Vagina (tissue), 2 donors: ENCODE measurements at places on chromosomes 6 and 20.

GRCh38 chr6:30614044-30614842, 2.8 kb downstream of the PPP1R10 start:
- DNase-seq, result no peak

DNA sequence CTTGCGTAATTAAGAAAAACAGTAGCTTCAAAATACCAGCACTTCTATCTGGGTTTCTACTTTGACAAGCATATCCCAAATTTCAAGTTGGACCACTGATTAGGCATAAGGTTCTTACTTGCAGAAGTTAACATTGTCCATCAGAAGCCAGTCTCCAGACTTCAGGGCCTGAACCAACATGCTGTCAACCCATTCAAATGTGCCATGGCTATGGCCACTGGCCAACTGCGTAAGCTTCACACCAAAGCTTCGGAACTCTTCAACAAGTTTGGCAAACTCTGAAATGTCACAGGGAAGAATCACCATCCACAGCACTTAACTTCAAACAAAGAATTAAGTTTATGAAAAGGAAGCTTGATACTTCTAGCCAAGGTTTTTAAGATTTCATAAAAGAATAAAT, 78.0 kb upstream of the LYRM2 start:
- no peak for DNase-seq

GRCh38 chr6:87093651-87094050, 1.3 kb downstream of the CGA start:
- no peak for DNase-seq

GRCh38 chr6:100768816-100769351, 112.2 kb downstream of the ASCC3 start:
- no peak for DNase-seq

DNA sequence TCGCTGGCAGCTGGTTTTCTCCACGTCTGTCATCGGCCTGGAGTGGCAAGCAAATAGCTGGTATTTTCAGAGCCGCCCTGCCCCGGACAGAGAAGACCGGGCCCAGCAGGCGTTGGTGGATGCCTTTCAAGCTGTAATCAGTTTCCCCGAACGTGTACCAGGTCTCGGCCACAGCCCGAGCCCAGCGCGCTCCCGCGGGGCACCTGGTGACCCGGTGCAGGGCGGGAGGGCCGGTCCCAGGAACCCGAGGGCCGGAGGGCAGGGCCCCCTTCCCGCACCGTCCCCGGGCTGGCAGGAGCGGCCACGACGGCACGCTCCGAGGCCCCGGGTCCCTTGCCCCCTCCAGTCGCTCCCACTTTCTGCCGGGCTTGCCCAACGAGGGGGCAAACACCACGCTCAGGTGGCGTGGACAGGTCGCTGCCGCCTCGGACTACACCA, 348 bp upstream of the PYGB start:
- DNase-seq, result no peak

DNA sequence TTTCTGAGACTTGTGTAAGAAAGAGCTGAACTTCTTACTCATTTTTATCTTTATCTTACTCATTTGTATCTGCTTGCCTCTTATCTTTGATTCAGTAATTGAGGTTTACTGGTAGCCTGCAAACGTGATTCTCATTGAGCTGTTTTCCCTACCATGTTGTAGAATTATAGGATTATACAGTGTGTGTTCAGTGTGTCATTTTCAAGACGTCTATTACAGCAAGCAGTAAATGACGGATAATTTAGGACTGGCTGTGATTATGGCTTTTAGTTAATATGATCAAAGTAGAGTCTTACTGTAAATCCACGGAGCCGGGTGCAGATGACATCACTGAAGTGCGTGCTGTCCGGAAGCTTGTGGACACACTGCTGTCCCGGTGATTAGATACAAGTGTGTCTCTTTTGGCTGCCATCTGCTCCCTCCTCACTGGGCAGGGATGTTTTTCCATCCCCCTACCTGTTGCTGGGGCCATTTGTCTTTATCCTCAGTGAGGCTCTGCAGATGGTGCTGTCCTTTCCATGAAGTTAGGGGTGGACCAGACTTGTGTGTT, 6.0 kb downstream of the NELFCD start:
- DNase-seq, result no peak

DNA sequence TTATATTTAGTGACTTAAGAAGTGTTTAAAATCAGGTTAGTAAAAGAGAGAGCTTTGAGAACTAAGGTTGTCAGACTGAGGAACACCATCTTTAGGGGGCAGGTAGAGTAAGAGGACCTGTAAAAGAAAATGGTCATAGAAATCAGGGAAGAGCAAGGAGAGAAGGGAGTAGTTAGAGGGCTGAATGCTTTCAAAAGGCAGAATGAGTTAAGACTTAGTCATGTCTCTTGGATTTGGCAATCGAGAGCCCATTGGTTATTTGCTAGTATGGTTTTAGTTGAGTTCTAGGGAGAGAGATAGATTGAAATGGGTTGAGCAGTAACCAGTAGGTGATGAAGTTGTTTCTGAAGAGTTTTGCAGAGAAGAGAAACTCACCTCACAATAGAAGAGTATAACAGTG, 51.1 kb downstream of the RALGAPB start:
- DNase-seq, result no peak

DNA sequence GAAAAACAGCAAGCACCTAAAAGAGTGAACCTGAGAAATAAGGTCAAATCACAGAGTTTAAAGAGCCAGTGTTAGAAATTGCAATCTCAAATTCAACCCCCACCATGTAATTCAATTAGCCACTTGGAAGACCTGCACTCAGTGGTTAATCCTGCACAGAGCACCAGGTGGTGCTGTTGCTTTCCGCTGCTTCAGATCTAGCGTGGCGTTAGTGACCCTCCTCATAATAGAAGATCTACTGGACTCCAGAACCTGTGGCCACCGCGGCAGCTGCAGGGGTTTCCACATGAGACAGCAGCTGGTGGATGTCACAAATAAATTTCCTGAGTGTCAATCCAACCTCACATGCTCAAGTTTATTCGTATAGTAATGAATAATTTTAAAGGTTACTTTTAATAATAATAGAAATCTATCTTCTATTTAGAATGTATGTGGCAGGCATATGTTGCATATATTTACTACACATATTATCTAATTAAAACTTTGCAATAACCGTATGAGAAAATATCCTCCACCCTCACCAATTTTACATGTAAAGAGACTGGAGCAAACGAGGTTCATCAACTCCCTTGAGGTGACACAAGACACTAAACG, 84.4 kb downstream of the SYNE1 start:
- DNase-seq, result no peak

DNA sequence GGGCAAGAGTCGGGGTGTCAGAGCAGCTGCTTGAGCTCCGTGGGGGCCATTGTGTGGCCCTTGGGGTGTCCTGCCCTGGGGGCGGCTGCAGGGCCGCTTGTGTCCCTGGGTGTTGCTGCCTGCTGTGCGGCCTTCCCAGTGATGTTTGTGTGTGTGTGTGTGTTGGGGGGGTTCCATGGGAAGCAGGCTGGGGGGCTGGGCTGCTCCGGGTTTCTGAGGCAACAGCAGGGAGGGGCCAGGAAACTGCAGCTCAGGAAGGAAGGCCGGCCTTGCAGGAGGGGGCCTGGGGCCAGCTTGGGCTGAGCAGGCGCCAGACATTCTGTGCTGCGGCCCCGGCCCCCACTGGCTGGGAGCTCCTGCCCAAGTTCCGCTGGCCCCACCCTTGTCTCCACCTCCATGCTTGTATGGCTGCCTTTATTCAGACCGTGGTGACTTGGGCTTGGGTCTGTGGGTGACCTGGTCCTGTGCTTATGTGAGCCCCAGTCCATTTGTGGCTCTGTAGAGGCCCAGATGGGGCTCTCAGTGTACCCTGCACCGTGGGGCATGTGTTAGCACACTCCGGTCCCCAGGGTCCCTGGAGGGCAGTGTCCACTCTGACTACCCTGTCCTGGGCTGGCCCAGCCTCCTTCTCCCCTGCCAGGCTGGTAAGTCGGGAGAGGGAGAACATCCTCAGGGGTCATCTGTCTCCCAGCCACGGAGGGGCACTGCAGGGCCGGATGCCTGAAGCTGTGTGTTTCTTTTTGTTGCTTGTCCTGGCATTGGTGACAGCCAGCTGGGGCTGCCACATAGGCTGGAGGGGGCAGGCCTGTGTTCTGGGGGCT, 4.6 kb upstream of the SOX18 start:
- DNase-seq, result no peak

GRCh38 chr6:20302702-20303251, 90.5 kb upstream of the MBOAT1 start:
- DNase-seq, result no peak

DNA sequence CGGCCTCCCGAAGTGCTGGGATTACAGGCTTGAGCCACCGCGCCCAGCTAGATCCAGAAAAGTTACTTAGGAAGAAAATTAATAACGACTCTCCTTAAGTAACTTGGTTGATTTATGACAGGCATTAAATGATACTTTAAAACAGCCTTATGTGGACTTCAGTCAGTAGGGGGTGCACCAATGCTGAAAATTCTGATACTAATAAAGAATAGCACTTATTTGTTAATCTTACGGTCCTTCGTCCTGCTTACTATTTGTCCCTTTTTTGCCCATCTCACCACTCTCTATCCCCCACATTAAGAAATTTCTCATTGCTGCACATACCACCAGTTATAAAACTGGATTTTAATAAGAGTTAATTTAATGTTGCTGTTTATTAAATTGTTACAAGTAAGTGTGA, 12.7 kb upstream of the PRELID3B start:
- DNase-seq, result no peak

GRCh38 chr20:53865901-53866793, 204.2 kb downstream of the BCAS1 start:
- no peak for DNase-seq

GRCh38 chr6:30789606-30790005, 45.3 kb upstream of the IER3 start:
- DNase-seq, result no peak

GRCh38 chr6:75094614-75095200, 111.1 kb downstream of the COL12A1 start:
- no peak for DNase-seq

GRCh38 chr6:107511511-107511993, 21.6 kb downstream of the SOBP start:
- no peak for DNase-seq

DNA sequence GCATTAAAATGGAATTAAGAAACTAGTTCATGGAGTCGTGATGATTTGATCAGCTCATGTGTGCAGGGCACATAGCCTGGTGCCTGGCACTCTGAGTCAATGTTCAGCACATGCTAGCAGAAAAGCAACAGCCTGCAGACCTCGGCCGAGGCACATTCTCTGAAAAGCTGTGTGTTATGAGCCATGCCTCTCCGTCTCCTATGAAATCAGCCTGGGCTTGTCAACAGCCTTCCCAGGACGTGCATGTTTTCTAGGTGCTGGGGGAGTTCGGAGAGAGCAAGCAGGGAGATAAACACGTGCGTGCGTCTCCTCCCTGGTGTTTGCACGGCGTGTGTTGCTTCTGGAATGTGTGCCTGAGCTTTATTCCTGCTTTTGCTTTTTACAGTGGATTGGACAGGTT, 207.8 kb upstream of the KCNG1 start:
- no peak for DNase-seq

- DNase-seq, result no peak
These were observed 69.7 kb downstream of the ANKS1A start for GRCh38 chr6:34958734-34959133.

DNA sequence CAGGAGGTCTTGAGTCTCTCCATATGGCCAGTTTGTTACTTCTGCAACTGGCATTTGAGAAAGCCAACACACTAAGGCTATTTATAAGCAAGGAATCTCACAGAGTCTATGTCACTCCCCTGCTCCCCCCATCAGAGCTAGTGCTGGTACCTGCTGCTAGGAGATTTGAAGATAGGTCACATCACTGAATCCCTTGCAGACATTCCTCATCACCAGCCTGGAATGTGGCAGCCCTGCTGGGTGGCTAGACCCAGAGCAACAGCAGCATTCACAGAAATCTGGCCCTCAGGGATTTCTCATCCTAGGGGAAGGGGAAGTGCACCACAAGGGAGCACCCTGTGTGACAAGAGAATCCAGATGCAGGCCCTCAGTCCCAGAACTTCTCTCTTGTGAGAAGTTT, 672.1 kb downstream of the HACE1 start:
- DNase-seq, result no peak

DNA sequence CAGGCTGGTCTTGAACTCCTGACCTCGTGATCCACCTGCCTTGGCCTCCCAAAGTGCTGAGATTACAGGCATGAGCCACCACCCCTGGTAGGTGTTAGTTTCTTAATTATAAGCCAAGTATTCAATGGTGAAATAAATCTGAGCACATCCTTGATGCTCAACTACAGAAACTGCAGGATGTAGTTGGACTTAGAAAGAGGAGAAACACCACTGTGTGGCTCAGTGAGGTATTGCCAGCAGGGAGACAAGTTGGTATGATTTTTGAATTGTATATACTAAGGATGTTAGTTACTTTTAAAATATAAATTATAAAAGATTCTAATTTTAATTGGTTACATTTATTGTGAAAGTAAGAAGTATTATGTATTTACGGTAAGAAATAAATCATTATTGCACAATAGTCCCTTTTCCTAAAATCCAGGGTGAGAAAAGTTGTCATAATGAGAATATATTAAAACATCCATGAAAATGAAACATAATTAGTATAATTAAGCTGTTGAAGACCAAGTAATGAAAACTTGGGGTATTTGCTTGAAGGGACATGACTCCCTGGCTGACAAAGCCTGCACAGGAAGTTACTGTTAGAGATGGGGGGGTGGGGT, 17.6 kb downstream of the SLC18B1 start:
- no peak for DNase-seq

DNA sequence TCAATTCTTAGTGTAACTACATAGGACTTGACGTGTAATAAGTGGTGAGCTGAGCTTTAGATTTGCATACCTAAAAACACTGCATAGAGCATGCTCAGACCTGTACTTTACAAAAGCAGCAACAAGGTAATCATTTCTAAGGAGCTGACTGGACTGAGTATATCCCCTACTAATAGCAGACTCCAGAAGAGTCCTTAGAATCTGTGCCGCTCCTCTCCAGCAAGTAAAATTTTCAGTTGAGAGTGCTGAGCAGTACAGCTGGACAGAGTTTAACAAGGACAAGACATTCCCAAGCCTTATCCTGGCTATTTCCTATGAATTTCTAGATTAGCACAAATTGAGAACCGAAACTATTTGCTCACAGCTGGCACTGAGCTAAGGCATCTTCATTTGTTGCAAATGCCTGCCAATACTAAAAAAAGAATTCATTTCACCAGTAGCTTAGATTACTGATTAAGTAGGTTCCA, 26.1 kb upstream of the KLHL31 start:
- DNase-seq, result no peak

DNA sequence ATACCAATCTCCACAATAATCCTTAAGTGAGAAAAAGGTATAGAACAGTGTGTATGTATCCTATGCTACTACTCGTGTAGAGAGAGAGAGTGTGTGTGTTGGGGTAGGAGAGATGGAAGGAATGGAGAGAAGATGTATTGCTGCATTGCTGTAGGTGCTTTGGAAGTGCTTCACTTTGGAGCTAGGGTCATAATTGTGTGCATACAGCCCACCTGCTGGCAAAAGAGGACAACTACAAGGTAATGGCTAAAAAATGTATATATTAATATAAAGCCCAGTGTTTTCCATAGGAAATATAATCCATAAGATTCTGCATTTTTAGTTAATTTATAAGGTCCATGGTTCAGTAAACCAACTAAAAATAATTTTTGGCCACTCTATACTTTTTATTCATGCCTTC, 36.1 kb downstream of the SERAC1 start:
- DNase-seq, result no peak

- no peak for DNase-seq
These were observed 339.1 kb downstream of the UTRN start for GRCh38 chr6:144624246-144624645.
